ENCODE measurements at places on chromosomes 1 and 21.

DNA sequence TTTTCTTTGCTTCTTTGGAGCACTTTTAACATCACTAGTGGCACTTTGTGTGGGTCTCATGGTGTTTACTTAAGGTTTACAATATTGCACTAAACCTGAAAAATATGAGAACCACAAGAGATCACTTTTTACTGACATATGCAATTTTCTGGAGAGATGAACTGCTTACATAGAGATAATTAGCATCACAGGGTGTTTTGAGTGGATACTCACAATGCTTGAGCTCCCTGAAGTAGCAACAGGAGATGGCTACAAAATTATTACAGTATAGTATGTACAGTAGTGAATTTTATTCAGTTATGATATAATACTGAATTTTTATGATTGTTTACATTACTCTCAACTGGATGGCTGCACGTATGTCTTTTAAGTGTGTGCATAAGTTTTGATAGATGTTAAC lies 22.6 kb downstream of the RPRD2 start:
- no peak for DNase-seq

- DNase-seq, result no peak
These were observed 48.8 kb downstream of the TENT5C start for GRCh38 chr1:117654493-117655219.

- no peak for DNase-seq
These were observed 9.2 kb downstream of the ZBTB48 start for GRCh38 chr1:6588893-6589520.

GRCh38 chr1:177659281-177659680 lies 310.6 kb downstream of the SEC16B start:
- DNase-seq, result no peak

DNA sequence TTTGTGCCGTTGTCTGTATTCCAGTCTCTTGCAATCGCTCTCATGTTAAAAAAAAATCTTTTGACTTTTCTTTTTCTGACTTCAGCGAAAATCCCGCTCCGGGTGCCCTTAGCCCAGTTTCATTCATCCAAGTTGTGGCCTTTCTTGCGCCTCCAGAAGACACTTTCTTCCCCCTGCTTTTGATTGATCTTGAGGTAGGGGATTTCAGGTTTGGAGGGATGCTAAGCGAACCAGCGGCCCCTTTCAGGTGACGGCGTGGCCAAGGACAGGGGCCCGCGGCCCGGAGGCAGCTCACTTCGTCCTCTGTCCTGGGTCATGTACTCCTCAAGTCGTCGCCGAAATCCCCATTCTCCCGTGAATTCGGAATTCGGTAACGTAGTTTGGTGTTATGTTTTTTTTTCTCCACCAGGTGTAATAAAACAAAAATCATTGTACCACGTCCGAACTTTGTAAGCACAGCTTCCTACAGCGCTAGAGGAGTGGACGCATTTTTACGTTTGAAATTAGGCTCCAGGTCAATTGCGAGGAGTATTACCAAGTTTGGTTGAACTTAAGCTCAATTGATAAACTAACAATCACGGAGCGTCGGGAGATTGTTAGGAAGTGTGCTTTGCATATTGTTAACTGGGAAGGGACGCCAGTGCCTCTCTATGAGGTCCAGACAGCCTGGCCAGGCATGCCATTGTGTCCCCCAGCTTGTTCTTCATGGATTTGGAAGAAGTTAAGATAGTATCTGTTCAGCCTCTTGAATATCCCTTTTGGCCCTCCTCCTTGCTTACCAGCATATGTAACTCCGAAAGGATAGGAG lies 1.1 kb downstream of the MRPS6 start:
- DNase-seq, result no peak

- no peak for DNase-seq
These were observed 10.4 kb downstream of the JUN start for GRCh38 chr1:58773406-58773840.

DNA sequence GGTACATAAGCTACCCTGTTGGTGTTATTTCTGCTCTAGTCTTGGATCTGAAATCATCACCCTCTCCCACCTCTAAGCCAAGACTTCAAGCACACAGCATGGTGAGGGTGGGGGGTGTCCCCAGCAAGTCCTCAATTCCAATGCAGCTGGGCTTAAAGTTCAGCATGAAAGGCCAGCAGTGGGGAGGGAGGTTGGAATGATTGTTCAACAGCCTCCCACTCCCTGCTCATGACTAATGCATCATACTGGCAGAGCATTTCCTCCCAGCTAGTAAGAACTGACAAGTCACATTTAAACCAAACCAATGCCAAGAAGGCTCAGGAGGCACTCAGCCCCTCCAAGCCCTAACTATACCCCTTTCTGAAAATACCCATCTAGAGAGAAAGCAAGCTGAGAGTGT lies 50.1 kb downstream of the TIAM1 start:
- DNase-seq, result no peak

DNA sequence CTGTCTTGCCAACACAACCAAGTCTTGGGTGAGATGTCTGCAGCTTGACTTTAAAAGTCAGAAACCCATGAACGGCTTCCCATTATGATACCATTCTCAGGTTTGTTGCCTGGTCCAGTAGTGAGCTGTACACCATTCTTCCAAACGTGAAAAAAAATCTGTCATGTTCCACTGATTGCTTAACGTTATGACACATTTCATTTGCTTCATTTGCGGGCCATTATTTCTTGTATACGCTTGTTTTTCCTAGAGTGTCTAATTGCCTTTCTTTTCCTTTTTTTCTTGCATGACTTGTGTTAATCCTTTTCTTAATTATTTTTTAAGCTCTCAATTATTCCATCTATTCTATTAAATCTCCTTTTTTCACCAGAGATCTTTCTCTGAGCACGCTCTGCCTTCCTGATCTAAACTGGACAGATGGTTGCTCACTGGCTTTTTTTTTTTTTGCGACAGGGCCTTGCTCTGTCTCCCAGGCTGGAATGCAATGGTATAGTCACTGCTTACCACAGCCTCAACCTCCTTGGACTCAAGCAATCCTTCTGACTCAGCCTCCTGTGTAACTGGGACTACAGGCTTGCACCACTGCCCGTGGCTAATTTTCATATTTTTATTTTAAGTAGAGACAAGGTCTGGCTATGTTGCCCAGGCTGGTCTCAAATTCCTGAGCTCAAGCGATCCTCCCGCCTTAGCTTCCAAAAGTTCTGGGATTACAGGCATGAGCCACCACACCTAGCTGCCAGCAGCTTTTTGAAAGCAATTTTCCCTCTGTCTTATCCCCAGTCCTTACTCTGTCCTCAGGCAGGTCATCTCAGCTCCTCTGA lies 31.7 kb upstream of the CAMTA1 start:
- no peak for DNase-seq

All from activated T-helper 1 cell treated with anti-CD3 and anti-CD28 coated beads, Interleukin-2, amount 50 U/mL, for 16 hours (primary cell).